ENCODE measurements at places on chromosomes 4 and X.

- no peak for DNase-seq
These were observed 183.1 kb upstream of the GALNT7 start for GRCh38 chr4:172985552-172985951.

- DNase-seq = no peak
These were observed 222.8 kb downstream of the TENM3 start for GRCh38 chr4:182465979-182466378.

- DNase-seq = no peak
These were observed 135.8 kb downstream of the HS6ST2 start for GRCh38 chrX:132822634-132823012.

- DNase-seq = no peak
These were observed 1.3 kb upstream of the ZNF732 start for GRCh38 chr4:306551-306961.

DNA sequence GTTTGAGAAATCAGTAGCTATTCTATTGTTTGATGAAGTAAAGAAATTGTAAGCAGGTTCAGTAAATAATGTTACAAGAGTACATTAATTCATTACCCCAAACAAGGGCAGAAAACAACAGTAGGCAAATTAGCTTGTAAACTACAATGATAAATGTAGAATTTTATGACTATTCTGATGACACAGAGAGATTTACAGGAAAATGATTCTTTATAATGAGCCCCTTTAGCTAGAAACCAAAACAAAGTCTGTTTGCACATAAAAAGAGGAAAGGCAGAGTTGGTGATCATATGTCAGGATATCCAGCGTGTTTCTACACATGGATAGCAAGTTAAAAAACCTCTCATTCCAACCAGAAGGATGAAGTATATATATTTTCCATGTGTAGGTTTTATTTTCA is 204.8 kb downstream of the CFAP299 start:
- no peak for DNase-seq

- no peak for DNase-seq
These were observed 42.5 kb downstream of the VGLL1 start for GRCh38 chrX:136574548-136574947.

- DNase-seq = no peak
These were observed 986.0 kb downstream of the CCSER1 start for GRCh38 chr4:91113130-91113706.

GRCh38 chr4:137274404-137274803 is 257.9 kb downstream of the PCDH18 start:
- no peak for DNase-seq

GRCh38 chrX:70452143-70452733 is 7.6 kb downstream of the DLG3 start:
- DNase-seq = no peak

DNA sequence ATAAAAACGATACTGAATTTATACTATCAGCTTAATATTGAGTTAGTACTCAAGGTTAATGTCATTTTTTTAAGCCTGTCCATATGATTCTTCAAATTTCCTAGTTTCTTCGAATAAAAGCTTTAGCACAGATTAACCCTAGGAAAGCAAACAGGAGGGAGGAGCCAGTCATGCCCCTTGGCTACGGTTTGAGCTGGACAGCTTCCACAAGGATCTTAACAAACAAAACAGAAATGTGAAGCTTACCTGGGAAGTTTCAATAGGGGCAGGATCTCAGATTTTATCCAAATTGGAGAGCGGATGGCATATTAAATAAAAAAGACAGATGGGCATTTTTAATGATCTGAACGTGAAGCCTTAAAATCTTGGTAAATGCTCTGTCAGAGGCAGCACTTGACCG is 2.3 kb downstream of the NWD2 start:
- DNase-seq = no peak

- no peak for DNase-seq
These were observed 57.3 kb downstream of the PABPC4L start for GRCh38 chr4:134144337-134144736.

DNA sequence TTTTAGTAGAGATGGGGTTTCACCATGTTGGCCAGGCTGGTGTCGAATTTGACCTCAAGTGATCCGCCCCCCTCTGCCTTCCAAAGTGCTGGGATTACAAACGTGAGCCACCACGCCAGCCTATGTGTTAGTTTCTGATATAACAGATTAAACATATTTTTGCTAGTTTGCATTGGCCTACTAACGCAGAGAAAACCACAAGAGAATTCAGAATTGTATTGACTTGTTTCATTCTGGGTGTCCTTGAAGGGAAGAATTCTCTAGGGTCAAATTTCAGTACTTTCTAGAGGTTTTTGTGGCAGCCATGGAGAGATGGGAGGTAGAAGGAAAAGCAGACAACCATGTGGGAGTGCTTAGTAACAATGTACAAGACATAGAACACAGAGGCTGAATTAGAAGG is 46.1 kb upstream of the BMPR1B start:
- no peak for DNase-seq

GRCh38 chr4:151862766-151863165 is 102.0 kb upstream of the GATB start:
- DNase-seq = no peak

GRCh38 chrX:74250574-74250973 is 53.4 kb upstream of the ZCCHC13 start:
- no peak for DNase-seq

DNA sequence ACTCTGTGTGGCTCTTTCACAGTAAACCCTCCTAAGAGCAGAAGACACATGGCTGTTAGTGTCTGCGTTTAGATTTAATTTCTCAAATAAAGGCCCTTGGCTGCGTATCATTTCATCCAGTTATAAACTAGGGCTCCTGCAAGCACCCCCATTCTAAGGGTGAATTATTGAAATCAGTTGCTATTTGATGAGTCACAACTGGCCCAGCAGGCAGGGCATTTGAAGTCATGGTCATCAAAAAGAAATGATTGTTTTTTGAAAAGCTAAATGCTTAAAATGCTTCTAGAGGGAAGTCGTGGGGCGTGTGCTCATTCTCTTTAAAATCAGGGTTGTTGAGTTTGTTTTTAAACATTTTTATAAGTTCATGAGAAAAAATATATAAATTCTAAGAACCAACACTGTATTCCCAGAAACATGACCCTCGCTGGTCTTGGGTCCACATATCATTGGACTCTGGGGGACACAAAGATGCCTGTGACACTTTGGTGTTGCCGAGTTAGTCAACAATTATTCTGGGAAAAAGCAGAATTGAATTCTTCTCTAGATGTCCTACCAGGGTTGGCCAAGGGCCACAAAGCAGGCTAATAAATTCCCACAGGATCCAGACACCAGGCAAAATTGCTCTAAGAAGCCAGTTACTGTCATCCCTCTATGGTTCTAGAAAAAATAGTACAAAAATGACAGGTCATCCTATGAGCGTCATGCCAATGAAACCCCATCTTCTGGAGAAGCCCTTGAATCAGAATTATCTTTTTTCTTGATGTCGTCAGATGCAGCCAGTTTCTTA is 99.5 kb upstream of the MYOZ2 start:
- DNase-seq = no peak

- DNase-seq = no peak
These were observed 30.6 kb upstream of the TMEM184C start for GRCh38 chr4:147586637-147587036.

- no peak for DNase-seq
These were observed 50.5 kb upstream of the FAM47C start for GRCh38 chrX:36957425-36958328.

DNA sequence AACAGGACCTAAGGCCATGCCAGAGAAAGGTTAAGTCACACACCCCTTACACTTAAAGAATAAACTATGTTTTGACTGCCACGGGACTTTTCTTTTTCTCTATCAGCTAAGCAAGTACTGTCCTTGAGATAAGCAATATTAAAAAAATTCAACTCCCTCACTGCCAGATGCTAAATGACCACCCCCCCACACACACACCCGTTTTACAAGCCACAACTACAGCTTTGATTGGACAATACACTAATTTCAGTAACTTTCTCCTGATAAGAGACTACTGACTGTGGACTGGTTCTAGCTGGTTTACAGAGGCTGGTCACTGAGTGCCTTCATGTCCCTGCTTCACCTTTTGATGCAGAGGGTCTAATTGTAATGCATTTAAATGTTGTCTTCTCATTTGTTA is 63.9 kb upstream of the HOPX start:
- no peak for DNase-seq

GRCh38 chr4:153794006-153794405 is 5.1 kb upstream of the SFRP2 start:
- no peak for DNase-seq

DNA sequence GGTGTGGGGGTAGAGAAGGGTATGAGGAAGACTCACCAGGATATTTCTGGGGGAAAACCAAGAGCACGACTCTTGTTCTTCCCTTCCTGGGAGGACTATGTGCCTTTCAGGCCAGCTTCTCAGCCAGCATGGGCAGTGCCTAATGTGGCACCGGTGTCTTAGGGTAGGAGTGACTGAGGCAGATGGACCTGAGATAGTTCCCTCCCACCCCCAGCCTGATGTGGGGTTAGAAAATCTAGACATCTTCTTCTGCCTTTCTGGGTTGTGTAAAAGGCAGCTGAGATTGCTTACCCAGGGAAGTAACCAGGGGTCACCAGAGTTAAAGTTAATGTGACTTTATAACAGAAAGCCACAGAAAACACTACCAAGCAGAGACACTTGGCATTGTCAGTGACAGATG is 127.3 kb downstream of the TMA16 start:
- no peak for DNase-seq

DNA sequence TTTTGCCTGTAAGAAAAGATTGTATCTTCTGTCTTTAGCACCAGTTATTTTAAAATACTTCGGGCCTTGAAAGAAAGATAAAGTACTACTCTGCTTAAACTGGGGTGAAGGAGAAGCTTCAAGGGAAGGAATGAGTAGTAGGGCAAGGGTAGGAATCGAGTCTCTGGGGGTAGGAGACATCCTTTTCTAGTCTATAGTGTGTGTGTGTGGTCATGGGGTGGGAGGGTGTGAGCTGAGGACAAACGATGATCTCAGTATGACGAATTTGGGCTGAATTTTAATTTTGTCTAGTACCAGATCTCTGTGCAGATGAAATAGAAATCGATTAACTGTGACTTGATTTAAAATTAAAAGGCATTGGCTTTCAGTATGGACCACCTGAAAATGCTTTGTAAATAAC is 3.3 kb upstream of the MYOZ2 start:
- DNase-seq = no peak

DNA sequence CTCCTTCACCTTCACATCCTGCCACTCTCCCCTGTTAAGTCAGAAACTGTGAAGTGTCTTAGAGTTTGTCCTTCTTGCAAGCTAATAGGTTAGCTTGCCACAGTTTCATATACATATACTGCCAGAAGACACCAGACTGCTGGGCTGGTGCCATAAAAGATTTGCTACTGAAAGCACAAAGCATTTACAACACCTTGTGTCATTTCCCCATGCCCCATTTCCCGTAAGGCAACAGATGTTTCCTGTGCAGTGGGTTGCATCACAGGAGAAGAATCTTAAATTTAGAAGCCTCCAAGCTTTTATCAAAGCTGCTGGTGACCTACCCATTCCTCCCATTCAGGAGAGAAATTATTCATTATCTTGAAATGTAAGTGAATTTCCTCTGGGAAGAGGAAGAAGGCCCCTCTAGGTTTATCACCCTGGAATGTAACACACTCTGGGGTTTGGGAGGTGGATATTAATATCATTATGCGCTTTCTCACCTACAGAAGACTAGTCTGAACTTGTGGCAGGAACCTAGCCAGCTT is 34.5 kb upstream of the RAB33B start:
- DNase-seq = no peak

DNA sequence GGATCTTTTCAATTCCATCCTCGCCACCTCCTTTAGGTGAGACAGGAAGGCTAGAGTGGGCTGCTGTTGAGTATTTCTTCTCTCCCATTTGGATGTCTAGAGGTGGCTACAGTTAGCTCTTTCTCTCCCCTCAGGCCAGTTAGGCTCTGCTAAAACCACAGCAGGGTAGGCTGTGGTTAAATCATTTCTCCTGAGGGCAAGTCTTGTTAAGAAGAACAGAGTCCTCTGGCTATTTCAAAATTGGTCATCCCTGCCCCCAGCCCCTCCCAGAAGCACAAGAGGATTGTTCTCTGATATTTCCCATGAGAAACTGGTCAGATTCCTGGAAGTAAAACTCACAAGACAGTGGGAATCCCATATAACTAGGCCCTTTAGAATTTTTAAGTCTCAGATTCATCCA is 1359.5 kb downstream of the TECRL start:
- no peak for DNase-seq

DNA sequence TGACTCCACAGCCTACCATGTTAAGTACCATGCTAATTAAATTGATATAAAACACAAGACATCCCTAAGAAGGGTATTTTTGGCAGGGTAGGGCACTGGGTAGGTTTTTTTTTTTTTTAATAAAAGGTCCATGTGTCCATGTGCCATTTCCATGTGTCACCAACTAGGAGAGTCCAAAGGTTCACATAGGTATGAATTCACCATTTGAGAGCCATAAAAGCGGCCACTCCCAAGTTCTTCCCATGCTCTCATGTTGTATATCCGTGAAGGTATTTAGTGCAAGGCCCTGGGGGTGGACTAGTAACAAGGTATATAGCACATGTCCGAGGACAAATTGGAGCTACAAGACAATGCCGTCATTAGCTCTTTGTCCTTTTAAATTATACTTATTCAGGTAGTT is 107.3 kb downstream of the PDE5A start:
- no peak for DNase-seq

- no peak for DNase-seq
These were observed 18.7 kb upstream of the ZNF630 start for GRCh38 chrX:48090123-48090522.

DNA sequence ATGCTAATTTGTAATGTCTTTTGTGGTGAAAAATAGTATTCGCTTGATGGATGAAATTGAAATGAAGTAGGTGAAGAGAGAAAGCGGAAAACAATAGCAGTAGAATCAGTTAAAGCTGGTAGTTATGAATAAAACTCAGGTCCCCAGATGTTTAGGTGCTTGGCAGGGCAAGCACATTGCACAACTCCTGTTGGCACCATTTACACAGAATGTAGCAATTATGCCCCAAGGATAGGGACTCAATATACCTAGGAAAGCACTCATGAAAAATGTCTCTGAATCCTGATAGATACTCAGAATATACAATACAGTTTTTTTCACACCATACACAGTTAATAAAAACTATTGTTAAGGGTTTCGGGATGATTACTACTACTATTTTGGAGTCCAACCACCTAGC is 26.5 kb upstream of the GRIA3 start:
- DNase-seq = no peak

DNA sequence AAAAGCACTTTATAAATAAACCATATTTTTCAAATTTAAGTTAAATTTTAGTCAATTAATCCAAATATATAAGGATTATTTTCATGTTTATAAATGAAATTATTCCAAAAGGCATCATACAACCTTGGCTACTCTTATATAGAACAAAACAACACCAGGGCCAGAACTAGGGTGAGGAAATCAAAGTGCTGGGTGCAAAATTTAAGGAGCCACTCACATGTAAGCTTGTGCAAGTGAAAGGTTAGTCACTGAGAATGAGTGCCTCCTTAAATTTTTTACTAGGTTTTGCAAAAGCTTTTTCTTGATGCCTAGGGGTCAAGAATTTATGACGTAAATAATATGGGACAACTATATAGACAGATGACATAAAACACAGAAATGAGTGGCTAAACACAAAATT is 83.4 kb upstream of the COX18 start:
- no peak for DNase-seq
